DMS53 (cell line): ENCODE measurements at places on chromosomes 1 and 21.

- DNase-seq = no peak
Measured at GRCh38 chr21:44058652-44058964, 46.5 kb downstream of the TRAPPC10 start.

DNA sequence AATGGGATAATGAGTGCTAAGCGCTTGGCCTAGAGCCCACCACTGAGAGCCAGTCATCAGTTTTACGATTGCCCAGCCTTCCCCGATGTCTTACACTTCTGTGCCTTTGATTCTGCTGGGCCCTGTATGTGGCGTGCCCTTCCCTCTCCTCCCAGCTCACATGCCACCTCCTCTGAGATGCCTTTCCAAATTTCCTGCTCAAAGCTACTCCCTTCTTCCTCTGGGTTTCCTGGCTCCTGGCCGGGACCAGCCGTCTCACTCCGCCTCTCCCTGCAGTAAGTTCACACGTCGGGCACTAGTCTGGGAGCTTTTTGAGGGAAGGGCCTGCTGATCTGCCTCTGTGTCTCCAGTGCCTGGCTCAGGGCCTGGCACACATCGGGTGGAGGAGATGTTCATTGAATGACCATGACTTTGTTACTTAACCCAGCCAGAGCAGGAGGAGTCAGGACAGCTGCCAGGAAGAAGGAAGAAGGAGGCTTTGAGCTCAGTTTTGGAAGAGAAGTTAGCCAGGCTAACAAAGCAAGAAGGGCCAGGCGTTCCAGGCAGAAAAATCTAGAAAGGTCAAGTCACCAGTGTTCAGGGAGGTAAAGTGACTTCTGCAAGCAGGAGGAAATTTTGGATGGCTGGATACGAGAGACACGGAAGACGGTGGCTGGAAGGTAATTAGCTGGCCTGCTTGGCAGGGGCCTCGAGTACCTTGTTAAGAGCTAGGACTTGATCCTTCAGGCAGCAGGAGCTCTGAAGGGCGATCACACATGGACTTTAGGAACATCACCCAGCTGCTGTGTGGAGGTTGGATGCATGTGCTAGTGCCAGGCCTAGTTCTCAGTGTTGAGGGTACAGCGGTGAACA lies 63.6 kb downstream of the EPHB2 start:
- DNase-seq = no peak

DNA sequence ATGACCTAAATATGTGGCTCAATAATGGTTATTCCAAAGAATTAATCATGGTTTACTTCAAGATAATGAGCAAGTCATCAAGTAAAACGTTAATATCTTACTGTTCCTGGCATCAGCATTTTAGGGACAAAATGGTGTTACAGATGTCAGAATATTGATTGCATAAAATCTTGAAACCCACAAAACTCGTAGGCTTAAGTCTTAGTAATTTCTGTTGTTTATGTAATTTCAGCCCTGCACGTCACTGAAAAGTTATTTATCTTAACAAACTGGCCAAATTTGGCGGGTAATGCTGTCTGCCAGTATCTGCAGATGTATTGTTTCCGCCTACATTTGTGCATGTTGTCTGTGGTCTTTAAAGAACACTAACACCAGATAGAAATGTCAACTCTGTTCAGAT lies 25.8 kb downstream of the CDC7 start:
- no peak for DNase-seq

- DNase-seq = no peak
Measured at GRCh38 chr1:159199901-159200300, 4.8 kb upstream of the ACKR1 start.

GRCh38 chr1:21337454-21337927 lies 47.2 kb upstream of the ECE1 start:
- DNase-seq = peak; percentile 75

DNA sequence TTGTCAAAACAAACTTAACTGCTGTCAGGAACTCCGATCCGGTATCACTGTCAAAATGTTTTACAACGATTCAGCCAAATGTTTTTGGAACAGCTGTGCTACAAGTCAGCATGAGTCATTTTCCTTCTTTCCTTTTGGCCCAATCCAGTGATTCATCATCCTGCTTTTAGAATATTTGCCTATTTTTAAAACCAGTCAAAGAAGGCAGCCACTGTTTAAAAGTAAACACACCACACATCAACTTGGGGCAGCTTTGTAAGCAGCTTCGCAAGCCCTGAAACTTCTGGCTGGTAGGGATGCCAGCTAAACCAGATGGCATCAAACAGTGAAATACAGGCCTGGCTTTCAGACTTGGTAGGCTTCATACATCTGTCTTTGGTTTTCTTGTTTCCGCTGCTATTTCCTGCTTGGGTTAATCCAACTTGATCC lies 14.9 kb downstream of the MAP3K7CL start:
- DNase-seq = peak; percentile 20
